Hepatic stellate cell (primary cell): ENCODE measurements at places on chromosomes 7 and 10.

DNA sequence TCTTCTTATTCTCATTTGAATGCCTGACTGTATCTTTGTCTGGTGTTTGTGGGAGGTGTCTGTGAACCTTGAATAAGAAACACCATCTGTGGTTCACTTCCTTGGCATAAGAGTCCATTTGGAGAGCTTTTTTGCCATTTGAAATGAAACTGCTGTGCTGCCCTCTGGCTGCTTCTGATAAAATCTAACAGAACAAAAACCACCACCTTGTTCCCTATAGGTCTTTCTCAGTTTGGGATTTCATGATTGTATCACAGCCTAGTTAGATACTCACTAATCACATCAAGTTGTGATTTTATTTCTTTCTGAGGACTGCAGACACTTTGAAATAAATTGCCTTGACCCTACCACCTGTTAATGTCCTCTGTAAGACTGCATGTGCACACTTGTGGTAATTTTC is 102.7 kb upstream of the FAM13C start:
- peak; percentile 27 for DNase-seq

- no peak for DNase-seq
Observed at GRCh38 chr10:124041675-124042445, 51.5 kb downstream of the CHST15 start.

DNA sequence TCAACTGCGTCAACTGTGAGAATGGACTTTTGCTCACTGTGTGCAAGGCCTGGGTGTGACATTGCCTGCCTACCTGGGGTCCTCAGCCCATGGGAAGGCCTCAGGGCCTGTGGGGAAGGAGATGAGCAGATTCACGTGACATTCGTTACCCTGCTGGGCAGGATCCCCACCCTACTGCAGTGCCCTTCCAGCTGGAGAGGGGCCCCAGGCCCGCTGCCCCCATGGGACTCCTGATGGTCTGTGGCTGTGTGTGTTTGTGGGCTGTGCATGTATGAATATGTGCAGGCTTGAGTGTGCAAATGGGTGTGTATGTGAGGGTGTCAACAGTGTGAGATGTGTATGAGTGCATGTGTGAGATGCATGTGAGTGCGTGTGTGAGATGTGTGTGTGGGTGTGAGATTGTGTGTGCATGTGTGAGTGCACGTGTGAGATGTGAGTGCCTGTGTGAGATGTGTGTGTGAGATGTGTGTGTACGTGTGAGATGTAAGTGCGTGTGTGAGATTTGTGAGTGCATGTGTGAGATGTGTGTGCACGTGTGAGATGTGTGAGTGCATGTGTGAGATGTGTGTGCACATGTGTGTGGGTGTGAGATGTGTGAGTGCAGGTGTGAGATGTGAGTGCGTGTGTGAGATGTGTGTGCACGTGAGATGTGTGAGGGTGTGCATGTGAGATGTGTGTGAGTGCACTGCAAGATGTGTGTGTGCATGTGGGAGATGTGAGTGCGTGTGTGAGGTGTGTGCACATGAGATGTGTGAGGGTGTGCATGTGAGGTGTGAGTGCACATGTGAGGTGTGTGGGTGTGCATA is 29.7 kb downstream of the PPIF start:
- no peak for DNase-seq

DNA sequence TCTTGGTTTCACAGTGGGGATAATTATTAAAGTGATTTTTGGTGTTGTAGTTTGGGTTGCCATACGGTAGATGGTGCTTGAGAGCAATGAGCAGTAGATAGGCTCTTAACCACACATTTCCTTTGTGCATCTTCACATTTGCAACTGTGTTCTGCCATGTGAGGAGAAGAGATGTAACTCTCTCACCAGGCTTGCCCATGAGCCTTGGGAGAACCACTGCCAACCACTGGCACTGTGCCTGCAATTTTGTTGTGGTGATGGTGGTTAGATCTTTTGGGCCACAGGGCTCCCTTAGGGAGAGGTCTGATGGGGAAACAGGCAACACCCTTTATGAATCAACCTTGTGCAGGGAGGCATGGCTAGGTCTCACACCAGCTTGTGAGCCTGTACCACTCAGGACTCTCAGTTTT is 204.3 kb downstream of the CCDC7 start:
- DNase-seq = no peak

DNA sequence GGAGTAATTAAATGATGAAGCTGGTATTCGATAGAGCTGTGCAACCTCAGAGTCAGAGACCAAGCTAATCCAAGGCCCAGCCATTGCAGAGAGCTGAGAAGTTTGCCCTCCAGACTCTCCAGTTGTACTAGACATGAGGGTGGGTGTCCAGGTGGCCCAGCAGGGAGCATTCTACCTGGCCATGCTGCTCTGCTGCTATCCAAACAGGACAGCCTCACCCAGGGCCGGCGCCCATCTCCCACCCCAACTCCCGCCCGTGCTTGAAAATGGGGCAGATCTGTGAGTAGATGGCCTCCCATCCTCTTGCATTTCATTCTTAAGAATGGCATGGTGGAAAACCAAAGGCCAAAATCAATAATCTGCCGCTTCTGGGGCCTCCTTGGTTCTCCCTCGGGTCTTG is 124.2 kb downstream of the TCERG1L start:
- DNase-seq = no peak

DNA sequence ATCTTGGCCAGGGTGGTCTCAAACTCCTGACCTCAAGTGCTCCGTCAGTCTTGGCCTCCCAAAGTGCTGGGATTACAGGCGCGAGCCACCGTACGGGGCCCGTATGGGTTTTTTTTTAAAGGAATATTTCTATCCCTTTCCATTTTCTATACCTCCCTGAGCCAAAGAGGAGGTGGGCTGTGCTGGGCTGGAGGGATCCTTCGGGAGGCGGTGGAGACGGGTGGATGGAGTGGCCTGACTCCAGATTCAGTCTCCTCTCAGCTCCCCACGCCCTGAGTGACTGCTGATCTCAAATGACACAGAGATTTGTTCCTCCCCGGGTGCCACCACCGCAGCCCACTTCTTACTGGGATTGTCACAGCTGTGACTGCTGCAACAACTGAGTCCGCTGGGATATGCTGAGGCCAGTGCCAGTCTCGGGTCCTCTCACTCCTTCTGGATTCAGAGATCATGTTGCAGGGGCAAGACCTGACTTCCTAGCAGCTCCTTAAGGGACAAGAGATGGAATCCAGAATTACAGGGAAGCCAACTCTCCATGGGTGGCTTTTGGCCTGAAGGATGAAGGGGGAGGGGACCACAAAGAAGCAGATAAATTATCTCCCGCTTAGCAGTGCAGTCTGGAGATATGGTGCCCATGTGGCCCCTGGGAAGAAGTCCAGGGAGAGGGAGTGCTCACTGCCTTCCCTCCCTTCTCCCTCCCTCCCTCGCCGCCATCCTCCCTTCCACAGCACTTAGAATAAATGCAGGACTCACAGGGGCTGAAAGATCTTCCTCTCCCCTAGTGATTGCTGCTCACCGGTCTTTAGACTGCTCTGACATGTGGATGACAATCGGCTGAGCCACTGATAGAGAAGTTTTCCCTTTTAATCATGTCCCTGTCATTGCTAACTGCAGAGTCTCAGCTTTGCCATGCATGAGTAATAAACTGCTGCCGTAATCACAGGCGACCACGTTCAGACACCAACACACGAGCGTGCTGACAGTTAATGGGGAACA is 14.3 kb downstream of the GALNT17 start:
- no peak for DNase-seq

DNA sequence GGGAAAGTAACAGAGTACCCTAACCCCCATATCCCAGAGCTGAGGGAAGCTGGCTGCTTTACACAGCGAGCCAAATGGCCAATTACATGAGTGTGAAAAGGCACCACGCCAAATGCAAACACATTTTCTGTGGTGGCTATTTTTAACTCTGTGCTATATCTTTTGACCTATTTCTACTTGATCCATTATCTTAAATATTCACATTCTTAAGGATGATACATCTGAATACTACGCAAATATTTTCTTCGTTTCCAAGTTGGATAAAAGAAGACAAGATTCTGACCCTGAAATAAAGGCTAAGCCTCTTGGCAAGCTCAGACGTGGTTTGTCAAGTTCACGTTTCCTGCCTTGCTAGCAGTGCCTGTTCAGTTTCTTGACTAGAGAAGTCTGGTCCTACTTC is 146.7 kb upstream of the TMEM196 start:
- DNase-seq = peak; percentile 9

DNA sequence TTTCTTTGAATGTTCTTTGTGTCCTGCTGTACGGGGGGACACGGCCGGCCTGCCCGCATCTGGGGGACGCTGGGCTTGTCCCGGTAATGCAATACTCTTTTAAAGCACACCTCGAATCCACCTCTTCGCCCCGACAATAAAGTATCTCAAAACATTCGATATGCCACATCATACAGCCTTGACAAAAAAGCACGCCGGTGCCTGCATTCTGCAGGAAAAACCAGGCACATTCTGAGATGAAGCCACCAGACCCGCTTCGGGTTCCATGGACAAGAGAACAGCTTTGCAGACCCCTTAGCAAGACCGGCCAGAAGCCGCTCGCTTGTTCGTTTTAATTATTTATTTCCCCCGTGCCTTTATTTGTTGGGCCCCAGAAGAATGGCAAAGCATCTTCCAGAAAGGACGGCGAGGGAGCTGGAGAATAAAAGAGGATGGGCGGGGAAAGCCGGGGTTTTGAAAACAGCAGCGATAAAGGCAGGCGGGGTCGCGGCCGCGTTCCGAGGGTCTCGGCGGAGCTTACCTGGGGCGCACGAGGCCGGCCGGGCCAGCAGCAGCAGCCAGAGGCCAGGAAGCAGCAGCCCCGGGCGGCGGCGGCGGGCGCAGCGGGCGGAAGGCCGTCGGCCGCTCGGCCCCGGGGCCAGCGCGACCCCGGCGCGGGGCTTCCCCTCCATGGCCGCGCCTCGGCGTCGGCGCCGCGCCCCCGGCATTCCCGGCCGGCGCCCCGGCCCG is 462 bp downstream of the KIAA1549 start:
- DNase-seq = no peak
